Breast epithelium (tissue), 4 donors: ENCODE measurements at places on chromosomes 16 and 17.
A peak's percentile ranks its signal among the peaks of the same experiment; 100 is the strongest.

GRCh38 chr17:58702045-58702476, 9.7 kb downstream of the RAD51C start:
- DNase-seq = no peak

DNA sequence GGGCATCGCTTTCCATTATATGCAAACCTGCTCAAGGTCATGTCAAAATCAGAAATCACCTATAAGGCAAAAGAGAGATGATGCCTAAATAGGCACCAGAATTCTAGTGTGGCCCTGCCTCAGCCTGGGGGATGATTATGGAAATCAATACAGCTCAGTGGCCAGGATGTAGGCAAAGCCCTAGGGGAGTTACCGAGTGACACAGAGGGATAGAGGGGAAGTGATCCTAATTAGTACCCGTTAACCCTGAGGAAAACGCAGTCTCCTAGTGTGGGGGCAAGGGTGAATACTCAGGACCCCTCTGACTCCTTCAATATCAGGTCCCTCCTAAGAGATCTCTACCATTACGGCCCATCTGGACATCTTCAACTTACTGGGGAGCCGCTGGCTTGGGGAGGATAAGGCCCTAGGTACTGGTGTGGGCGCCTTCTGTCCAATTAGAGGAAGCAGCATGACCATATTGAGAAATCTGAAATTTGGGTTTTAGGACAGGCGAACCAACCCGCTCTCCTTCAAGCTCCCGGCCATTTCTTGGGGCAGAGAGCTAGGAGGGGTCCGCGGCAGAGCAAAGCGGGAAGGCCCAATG, 725 bp downstream of the NT5C3B start:
- DNase-seq = no peak

DNA sequence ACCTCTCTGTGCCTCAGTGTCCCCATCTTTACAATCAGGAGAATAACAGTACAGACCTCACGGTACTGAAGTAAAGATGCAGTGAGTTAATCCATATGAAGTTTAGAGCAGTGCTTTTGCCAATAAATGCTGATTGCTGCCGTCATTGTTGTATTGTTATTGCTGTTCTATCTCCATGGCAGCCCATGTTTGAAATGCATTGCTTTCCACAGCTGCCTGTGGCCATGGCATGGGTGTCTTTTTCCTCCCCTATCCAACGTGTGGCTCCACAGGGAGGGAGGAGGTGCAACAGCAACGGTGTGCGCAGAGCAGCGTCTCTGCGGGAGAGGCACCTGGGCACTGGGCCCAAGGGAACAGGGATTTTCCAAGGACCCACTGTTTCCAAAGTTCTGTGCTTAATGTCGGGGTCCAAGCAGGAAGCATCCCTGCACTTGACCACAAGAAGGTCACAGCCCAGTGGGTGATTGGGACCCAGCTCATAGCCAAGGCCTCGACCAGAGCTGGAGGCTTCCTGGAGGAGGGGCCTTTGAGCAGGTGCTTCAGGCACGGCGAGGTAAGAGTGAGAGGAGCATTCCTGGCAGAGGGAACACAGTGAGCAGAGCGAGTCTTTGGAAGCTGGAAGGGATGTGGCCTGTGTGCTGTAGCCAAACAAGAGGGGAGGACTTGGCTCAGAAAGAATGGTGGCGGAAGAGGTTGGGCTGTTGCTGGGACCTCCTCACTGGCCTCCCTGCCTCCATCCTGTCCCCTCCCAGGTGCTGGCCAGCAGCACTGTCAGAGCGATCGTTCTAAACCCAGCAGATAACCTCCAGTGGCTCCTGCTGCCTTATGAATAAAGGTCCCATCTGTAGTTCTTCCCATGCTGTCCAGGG, 3.9 kb downstream of the RAI1 start:
- no peak for DNase-seq

DNA sequence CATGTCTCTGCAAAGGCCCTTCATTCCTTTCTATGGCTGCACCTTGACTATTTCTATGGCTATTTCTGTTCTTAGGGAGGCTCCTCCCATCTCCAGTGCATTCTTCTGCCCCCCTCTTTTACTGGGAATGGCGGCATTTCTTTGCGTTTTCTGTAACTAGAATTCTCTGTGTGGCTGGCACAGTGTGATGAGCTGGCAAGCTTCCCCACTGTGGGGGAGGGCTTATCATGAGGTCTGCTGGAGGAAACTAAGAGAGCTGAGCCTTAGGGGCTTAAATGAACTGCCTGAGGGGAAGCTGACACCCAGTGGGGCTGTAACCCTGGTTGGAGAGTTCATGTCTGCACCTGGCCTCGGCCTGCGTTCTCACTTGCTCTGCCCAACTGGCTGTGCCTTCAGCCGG, 1.5 kb upstream of the CARD14 start:
- DNase-seq = no peak

DNA sequence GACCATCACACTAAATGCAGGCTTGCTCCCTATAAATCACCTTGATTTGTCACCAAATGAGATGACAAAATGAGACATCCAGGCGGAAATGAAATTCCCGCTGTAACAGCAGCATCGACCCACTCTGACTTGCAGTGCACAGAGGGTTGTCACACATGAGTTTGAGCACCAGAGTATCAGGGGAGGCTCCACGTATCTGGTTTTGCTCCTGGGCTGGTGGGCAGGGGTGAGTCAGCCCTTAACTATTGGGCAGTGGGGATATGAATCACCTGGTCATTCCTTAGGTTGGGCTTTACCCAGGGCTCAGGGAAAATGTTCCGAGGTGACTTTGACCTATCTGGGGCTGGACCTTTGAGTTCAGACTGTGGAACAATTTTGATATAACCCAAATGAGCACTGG, 245.2 kb upstream of the CCL2 start:
- DNase-seq = no peak

DNA sequence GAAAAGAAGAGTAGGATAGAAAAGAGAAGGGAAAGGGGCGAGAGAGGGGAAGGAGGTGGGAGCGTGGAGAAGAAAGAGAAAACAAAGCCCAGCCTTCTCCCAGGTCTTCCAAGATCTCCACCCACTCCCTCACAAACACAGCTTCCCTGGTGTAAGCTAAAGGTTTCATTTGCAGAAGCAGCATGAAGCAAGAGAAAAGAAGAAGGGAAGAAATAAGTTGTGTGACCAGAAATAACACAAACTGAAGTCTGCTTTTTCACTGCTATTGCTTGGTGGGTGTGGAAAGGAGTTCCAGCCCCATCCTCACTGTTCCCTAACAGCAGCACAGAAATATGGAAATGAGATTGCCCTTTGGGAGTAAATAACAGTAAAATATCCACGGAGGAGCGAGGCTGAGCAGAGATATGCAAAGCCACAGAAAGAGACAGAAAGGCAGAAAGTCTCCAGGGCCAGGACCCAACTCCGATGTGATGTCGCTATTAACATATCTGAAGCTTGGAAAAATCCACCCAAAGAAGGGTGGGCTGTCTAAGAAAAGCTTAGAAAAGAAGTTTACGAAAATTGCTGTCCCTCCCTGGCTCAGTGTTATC, 10.3 kb upstream of the GAS7 start:
- no peak for DNase-seq

GRCh38 chr16:48300391-48300856, 53.1 kb upstream of the ABCC11 start:
- no peak for DNase-seq

- no peak for DNase-seq
Observed at GRCh38 chr17:27667656-27668487, 36.9 kb downstream of the LGALS9 start.

DNA sequence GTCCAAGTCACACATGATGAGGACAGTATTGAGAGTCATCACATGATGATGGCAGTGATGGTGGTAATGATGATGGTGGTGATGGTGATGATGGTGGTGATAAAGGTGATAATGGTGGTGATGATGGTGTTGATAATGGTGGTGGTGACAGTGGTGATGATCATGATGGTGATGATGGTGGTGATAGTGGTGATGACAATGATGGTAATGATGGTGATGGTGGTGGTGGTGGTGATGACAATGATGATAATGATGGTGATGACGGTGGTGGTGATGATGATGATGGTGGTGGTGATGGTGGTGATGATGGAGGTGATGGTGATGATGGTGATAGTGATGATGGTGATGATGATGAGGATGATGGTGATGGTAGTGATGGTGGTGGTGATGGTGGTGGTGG, 190.2 kb upstream of the ZNF469 start:
- DNase-seq = no peak

GRCh38 chr17:58333736-58334207, 5.2 kb upstream of the TSPOAP1 start:
- DNase-seq = no peak

DNA sequence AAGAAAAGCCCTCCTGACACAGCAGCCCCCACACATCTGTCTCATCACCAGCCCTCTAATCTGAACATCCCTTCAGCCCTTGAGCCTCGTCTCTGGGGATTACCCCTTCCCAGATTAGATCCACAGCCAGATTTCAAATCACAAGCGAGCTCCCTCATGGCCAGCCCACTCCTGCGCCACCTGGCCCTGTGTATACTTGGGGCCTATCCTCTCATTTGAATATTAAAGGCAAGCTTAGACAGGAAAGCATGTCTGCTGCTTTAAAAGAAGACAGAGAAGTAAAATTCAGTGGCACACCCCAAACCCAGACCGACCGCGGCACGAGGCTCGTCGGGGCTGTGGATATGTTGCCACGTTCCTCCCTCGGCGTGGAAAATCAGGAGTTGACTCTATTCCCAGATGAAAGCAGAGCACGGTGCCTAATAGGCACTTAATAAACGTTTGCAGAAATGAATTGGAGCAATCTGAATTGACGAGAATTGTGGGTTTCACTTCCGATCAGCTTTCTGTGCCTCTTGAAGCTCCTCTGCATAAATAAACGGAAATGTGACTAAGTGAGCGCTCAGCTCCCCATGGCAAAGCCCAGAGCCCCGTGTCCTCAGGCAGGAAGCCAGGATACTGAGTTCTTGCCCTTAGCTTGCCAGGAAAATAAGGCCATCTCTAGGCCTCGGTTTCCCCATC, 108.0 kb downstream of the CCDC182 start:
- no peak for DNase-seq

DNA sequence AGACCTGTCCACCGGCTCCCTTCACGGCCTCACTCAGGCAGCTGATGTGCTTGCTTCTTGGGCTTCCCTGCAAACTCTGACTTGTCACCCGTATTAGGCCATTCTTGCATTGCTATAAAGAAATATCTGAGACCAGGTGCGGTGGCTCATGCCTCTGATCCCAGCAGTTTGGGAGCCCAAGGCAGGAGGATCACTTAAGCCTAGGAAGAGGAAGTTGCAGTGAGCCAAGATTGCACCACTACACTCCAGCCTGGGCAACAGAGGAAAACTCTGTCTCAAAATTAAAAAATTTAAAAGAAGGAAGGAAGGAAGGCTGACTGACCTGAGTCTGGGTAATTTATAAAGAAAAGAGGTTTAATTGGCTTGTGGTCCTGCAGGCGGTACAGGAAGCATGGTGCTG, 17.0 kb downstream of the SOST start:
- DNase-seq = no peak

DNA sequence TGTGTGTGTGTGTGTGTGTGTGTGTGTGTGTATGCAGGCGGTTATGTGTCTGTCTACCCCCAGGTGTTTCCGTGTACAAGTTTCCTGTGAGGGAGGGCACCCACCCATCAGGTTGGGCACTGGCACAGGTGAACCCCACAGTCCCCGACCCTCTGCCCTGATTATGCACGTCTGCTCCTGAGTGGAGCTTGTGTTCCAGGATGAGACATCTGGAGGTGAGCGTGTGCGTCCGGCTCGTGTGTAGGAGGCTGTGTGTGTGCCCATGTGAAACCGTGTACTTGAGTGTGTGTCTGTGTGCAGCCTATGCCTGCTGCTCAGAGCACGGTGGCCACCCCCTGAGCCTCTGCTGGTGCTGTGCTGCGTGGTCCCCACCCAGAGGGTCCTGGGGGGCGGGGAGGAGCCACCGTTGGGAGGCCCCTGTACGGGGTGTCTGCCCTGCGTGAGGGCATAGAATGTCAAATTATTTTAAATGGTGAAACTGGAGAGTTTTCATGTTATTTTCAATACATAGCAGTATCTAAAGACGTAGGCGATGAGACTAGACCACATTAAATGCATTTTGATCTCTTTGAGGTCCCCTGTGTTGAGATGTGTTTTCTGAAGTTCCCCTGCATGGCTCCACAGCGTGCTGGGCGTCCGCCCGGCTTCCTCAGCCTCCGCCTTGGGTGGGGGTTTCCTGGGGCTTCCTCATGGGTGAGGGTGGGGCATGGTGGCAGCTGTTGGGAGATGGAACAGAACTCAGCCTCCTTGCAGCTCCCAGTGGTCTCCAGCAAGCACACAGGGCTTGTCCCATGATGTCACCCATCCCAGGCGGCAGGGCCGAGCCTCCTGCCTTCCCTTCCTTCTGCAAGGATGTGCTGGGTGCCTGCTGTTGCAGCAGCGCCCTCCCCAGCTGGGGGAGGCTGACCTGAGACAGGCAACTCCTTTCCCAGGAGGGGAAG, 43.4 kb downstream of the KCNJ12 start:
- DNase-seq = no peak

- DNase-seq = peak; percentile 64
Observed at GRCh38 chr17:35373534-35373983, at the start of gene SLFN11. Gene SLFN11 (minus strand): TSS chr17:35373621. CDS start chr17:35363807, 9,814 bp downstream.

DNA sequence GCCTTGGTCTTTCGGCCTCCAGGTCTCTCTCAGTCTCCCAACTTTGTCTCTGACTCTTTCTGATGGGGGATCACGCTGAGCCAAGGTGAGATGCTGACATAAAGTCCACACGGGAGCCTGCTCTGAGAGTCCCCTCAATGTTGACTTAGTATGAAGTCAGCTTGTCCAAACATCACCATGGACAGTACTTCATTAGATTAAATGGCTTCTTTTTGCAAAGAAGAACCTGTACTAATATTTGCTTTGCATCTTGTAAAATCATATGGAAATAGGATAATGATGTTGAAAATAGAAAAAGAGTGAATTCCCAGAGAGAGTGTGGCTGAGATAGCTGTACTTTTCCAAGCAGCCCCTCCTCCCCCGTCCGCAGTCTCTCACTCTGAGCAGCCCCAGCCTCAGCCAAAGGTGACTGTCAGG, 56.7 kb upstream of the SIAH1 start:
- DNase-seq = no peak

DNA sequence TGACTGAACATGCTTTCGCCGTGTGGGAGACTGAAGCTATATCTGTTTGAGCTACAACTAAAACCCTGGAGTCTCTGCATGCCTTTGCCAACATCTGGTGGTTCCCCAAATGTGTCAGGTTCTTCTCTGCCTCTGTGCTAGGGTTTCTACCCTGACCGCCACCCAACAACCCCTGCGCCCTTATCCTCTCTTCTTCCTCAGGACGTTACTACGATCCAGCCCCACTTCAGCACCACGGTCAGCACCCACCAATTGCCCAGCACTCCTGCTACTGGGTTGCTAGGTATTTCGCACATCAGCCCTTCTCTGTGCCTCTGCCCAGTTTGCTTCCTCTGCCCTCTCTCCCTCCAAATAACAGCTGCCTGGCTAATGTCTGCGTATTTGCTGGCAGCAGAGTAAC, 106.3 kb upstream of the HSBP1 start:
- DNase-seq = no peak

DNA sequence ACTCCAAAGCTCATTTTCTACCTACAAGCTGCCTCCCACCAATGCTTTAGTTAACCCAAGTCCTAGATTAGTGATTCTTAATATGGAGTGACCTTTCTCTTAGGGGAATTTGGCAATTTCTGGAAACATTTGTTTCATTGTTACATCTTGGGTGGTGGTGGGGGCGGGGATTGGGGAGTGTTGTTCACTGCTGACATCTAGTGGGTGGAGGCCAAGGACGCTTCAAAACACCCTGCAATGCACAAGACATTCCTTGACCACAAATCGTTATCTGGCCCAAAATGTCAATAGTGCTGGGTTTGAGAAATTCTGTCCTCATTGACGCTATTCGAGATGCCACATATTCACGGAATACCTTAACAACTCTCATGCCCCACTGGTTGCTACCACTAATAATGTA, 282.9 kb downstream of the RBFOX1 start:
- DNase-seq = no peak

GRCh38 chr17:29283496-29283895, 10.5 kb downstream of the NUFIP2 start:
- DNase-seq = no peak
